ENCODE measurements at places on chromosomes 12 and 14. TPM values are rescaled to one million over a fixed set of nuclear protein-coding genes. Genes with fewer than 3 reads are reported as not detected.

The FSCB gene
- not detected for polyA plus RNA-seq

The CLEC1A gene
- 2.7 TPM for polyA plus RNA-seq

The SPTB gene
- polyA plus RNA-seq = 19.2 TPM

The CLEC4D gene
- polyA plus RNA-seq = 0.41 TPM

The SLC17A8 gene
- 0.22 TPM for polyA plus RNA-seq

The NXPH4 gene
- 2.2 TPM for polyA plus RNA-seq

The KRT85 gene
- polyA plus RNA-seq = not detected

The SLC10A1 gene
- 0.21 TPM for polyA plus RNA-seq

The NKX2-8 gene
- not detected for polyA plus RNA-seq

The LRP10 gene
- 81.7 TPM for polyA plus RNA-seq

The THTPA gene
- 20.3 TPM for polyA plus RNA-seq

The TAS2R19 gene
- 0.79 TPM for polyA plus RNA-seq

The OTUB2 gene
- polyA plus RNA-seq = 4.2 TPM

The ATL1 gene
- polyA plus RNA-seq = 6.8 TPM

The KRT71 gene
- not detected for polyA plus RNA-seq

The HPD gene
- polyA plus RNA-seq = 1.8 TPM
